Placental epithelial cell (primary cell): ENCODE measurements at places on chromosomes 2 and 18. TPM values are rescaled to one million over a fixed set of nuclear protein-coding genes. Genes with fewer than 3 reads are reported as not detected.

The CENPA gene
- 1.6 and 2.7 TPM in 2 replicates for total RNA-seq

The ICOS gene
- not detected in 2 replicates for total RNA-seq

The PXDN gene
- total RNA-seq: 223 and 335 TPM in 2 replicates

The ACADL gene
- 0.22 and 0.79 TPM in 2 replicates for total RNA-seq

The CD207 gene
- not detected in 2 replicates for total RNA-seq

The TRAF3IP1 gene
- total RNA-seq: 3.9 and 4.3 TPM in 2 replicates

The TMEM247 gene
- not detected in 2 replicates for total RNA-seq

The RAPH1 gene
- 6.3 and 12.1 TPM in 2 replicates for total RNA-seq

The REG1B gene
- total RNA-seq: not detected in 2 replicates

The SERPINB8 gene
- 3.8 and 4.7 TPM in 2 replicates for total RNA-seq

The RNF152 gene
- 0.39 and 2.6 TPM in 2 replicates for total RNA-seq

The RASGRP3 gene
- total RNA-seq: not detected in 2 replicates

The KIAA2012 gene
- total RNA-seq: under 0.01 TPM in 1 of 2 replicates, not detected in the other

The TCF23 gene
- total RNA-seq: not detected in 2 replicates

The PTPRN gene
- total RNA-seq: under 0.01 and 0.11 TPM in 2 replicates

The REG3G gene
- not detected in 2 replicates for total RNA-seq

The MAB21L4 gene
- not detected in 2 replicates for total RNA-seq

The IGFBP5 gene
- 3.0 and 335 TPM in 2 replicates for total RNA-seq

The TUBB8B gene
- not detected in 2 replicates for total RNA-seq

The ALLC gene
- not detected in 2 replicates for total RNA-seq

The DIPK1C gene
- total RNA-seq: not detected in 2 replicates

The CRYBA2 gene
- total RNA-seq: not detected in 2 replicates
